Left lung (tissue), 14 donors: ENCODE measurements at places on chromosomes 3 and 15.

DNA sequence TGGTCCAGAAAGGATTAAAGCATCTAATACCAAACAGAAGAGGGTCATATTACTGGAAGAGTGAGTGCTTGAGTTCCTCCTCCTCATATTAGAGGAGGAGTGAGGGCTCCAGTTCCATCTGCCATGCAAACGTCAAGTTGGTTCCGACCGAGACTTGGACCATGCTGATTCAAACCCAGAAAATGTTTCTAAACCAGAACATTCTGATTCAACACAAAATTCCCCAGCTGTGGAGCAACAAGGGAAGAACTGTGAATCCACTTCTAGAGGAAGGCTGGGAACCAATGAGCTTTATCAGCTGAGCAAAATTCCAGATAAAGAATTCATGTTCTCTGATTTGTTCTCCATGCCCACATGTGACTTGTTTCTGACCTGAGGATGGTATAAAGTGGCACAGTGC, 135.6 kb upstream of the WNT5A start:
- no peak for DNase-seq

DNA sequence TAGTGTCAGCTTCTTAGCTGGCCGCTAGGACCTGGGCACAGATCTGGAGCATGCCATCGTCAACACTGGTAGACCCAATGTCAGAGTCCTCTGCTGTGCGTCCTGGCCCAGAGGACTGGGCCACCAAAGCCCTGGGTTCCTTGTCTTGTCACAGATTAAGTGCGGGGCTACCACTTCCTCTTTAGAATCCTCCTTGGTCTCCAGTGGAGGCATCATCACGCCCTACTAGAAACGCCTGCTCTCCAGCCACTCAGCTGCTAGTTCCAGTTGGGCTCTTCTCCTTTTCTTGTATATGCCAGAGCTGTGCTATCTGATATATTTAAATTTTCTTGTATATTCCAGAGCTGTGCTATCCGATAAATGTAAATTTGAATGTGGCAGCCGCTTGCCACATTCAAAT, 11.2 kb downstream of the PPCDC start:
- no peak for DNase-seq

DNA sequence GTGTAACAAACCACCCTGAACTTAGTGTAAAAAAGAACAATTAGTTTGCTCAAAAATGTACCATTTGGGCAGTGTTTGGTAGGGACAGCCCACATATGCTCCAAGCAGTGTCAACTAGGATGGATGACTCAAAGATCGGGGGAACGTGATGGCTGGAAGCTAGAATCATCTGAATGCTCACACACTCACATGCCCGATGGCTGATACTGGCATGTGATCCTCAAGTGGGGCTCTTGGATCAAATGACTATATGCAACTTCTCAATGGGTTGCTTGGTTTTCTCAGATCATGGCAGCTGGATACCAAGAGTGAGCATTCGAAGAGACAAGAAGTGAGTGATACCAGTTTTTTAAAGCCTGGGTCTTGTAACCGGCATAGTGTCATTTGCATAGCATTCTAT, 335.9 kb upstream of the KCNMB2 start:
- no peak for DNase-seq

- DNase-seq = no peak
These were observed 119.9 kb upstream of the RAP2B start for GRCh38 chr3:153042088-153042487.

- DNase-seq = no peak
These were observed 120.1 kb downstream of the GALK2 start for GRCh38 chr15:49290191-49290590.

GRCh38 chr3:140285380-140285779, 350.4 kb downstream of the CLSTN2 start:
- DNase-seq = no peak

DNA sequence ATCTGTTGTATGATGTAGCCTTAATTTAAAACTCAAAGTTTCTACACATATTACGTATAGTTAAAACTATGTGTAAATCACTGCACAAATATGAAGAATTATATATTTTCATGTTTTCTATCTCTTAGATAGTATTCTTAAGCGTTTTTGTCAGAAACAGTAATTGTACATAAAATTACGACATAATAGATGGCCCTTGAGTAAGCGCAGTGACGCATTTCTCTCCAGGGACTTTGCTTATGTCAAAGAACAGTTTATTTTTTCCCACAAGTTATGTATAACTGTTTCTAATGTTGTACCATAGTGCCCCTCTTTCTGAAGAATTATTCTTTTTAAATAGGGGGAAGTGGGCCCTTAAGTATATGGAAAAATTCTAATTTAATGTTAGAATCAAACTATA, 934.0 kb downstream of the VGLL3 start:
- no peak for DNase-seq

DNA sequence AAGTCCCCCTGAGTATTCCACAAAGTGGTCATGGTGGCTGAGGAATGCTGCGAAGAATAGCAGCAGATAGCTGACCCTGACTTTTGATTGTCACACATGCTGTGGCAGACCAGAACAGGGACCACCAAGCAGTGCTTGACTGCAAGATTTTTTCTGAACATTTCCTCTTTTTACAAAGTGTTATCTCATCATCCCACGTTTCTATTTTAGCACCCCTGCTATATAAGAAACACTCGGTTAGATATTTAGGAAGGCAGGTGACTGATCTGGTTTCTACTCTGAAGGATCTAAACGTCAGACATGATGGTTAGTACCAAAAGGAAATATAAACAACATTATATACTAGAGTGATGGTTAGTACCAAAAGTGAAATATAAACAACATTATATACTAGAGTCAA, 9.1 kb downstream of the SLC25A26 start:
- no peak for DNase-seq

DNA sequence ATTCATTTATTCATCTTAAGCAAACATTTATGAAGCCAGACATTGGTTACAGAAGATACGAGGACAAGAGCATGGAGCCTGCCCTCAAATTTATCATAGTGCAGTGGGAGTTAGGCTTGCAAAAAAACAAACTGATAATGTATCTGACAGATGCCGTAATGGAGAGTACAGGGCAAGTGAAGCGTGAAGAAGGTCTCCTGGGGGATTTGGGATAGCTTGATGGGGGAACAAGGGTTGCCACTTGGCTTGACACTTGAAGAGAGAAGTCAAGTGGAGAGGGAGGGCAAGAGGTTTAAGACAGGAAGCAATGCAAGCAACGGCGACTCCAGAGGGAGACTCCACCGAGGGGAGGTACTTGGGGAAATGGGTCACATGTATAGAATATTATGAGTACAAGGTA, 129.3 kb downstream of the SSR3 start:
- no peak for DNase-seq

- no peak for DNase-seq
These were observed 28.4 kb downstream of the SMAD6 start for GRCh38 chr15:66730168-66731021.

DNA sequence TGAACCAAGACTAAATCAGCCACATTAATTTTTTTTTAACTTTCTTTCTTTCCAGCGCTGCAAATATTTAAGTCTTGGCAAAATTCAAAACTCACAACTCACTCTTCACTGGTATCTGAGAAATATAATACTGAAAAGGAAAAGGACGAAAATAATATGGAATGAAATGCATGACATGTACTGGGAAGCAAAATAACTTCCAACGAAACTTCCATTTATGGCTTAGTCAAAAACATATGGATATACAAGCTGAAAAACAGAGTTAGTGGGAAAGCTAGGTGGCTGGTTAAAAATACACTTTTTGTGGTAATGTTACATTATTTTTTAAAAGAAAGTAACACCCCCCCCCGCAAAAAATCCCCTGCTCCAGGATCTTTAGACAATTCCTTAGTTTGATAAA, 86.1 kb downstream of the TM4SF4 start:
- DNase-seq = no peak

- DNase-seq = no peak
These were observed 165.1 kb downstream of the APBA2 start for GRCh38 chr15:29050870-29051269.

DNA sequence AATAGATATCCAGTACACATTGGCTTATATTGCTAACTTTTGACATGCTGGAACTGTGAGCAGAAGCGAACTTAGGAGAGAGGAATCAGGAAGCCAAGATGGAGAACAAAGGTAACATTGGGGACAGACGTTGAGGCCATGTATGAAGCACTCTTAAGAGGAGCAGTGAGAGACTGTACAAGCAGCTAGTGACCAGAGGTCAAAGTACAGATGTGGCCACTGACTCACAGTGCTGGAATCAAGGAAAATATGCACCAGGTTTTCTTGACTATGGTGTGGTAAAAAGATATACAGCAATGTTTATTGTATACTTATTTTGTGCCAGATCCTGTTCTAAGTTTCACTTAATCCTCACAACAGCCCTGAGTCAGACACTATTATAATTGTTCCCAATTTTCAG, 2.0 kb upstream of the IL20RB start:
- no peak for DNase-seq

DNA sequence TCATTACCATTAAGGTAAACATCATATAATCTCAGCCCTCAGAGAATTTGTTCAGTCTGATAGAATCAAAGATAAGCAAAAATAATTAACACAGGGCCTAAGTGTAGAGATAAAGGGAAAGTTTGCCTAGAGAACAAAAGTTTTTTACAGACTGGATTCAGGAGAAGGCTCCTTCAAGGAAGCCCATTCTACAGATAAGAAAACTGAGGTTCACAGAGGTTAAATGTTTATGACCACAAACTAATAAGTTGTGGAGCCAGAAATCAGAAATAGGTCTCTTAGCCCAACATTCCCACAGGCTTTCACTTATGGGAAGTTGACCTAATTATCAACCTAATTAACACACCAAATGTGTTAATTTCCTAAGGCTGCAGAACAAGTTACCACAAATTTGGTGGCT, 110.7 kb downstream of the ZMAT3 start:
- no peak for DNase-seq

GRCh38 chr3:3851621-3852323, 52.5 kb downstream of the LRRN1 start:
- DNase-seq = no peak

GRCh38 chr3:139930211-139930610, 4.8 kb upstream of the CLSTN2 start:
- no peak for DNase-seq

- no peak for DNase-seq
These were observed 20.7 kb upstream of the POMGNT2 start for GRCh38 chr3:43126536-43126935.

DNA sequence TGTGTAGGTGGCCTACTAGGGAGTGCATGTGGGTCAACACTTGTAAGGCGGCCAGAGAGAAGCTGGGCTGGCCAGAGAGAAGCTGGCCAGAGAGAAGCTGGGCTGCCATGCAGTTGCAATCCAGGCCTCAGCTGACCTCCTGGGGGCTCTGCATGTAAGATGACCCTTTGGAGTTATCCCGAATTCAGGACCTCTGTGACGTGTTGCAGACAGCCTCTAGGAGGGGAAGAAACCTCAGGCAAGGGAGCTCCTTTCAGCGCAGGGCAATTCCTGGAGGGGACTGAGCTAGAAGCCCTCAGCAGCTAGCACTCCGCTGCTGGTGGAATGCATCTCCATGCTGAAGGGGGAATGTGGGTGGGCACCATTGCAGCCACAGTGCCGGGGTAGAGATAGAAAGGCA, 15.8 kb upstream of the KBTBD12 start:
- DNase-seq = no peak

GRCh38 chr15:86623236-86623635, 543.6 kb downstream of the AGBL1 start:
- DNase-seq = no peak

DNA sequence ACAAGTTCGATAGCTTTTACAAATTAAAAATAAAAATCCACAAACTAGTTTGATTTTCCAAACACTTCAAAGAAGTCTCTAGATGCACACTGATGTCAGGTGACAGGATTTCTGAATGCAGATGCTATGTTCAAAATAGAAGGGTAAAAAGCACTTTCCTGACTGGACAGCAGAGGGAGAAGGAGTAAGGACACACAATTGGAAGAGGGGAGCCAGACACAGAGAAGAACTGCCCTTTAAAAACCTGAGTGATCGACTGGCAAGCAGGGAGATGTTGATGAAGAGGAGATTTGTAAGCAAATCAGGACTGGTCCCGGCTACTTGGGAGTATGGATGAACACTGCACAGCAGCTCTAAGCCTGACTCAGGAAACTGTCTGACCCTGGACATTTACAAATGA, 612.8 kb downstream of the MAGI1 start:
- no peak for DNase-seq

DNA sequence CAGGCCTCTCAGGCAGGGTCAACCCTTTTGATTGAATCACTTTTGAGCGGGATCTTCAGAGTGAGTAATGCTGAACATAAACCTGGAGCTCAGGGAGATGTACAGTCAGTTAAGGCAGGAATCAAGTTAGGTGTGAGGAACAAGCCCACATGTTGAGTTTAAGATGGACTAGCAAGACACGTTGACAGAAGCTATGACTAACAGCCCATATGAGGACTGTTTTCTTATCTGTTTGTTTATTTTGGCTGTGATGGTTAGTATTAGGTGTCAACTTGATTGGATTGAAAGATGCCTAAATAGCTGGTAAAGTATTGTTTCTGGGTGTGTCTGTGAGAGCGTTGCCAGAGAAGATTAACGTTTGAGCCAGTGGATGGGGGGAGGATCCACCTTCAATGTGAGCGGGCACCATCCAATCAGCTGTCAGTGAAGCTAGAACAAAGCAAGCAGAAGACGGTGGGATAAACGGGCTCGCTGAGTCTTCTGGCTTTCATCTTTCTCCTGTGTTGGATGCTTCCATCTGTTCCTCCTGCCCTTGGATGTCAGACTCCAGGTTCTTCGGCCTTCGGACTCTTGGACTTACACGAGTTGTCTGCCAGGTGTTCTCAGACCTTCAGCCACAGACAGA, 232.3 kb upstream of the STAC start:
- no peak for DNase-seq

GRCh38 chr3:73451301-73451944, 173.3 kb downstream of the PDZRN3 start:
- no peak for DNase-seq

DNA sequence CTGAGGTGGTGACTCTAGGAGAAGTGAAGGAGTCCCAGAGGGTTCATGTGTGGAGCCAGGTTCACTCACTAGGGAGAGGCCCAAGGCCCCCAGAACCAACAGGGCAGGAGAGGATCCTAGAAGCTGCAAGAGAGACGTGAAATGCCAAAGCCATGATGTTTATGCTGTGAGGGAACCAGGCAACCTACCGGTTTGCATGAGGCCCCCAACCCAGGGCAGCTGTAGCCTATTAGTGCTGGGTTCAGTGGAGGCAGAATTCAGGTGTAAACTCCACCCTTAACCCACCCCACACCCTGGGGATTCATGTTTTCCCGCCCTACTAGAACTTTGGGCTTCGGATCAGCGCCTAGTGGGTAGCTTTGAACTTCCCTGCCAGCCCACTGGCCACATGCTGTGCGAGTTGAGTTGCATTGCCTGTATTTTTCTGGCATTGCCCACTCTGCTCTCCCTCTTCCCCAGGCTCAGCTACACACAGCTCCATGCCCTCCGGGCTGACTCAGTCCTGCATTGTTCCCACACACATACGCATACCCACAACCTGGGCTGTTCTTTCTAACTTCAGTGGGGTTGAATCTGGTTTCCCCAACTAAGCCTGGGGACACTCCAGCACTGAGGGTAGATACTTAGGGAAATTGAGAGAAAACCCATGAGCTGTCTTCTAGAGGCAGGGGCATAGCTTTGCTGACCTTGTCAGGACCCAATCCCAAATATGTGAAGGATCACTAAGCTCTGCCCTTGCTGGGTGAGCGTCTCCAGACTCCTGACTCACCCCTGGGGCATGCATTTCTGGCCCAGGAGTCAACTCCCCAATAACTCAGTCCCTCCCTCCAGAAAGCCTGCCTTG, 2.0 kb upstream of the ZBTB47 start:
- DNase-seq = no peak
